ENCODE measurements at places on chromosomes 12 and 14.

DNA sequence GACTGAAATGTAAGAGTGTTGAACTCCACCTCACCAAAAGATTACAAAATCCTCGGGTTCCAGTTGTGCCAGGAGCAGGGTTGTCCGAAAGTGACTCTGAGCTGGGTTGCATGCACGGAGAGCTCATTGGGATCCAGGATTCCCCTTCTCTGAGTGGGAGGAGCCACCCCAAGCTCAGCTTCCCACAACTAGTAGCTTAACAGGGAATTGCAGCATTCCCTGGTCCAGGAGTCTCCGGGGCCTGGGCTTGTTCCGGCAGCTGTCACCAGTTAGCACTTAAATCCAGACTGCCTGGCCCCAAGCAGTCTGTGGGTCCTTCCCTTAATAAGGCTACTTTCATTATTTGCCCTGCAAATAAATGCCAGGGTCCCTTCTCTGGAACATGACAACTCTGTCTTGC is 50.1 kb downstream of the CD9 start:
- H3K36me3 ChIP-seq: no peaks in the 10 kb centered on the region
- H3K4me3 ChIP-seq: no peak overlapping the region
- peaks cover 12% of the 10 kb centered on the region for H3K27me3 ChIP-seq
- H3K27ac ChIP-seq: no peak overlapping the region

- peaks cover 6% of the 10 kb centered on the region for H3K4me1 ChIP-seq
- H3K27me3 ChIP-seq: no peaks in the 10 kb centered on the region
These were observed 30.8 kb upstream of the COL2A1 start for GRCh38 chr12:48034835-48035805.

DNA sequence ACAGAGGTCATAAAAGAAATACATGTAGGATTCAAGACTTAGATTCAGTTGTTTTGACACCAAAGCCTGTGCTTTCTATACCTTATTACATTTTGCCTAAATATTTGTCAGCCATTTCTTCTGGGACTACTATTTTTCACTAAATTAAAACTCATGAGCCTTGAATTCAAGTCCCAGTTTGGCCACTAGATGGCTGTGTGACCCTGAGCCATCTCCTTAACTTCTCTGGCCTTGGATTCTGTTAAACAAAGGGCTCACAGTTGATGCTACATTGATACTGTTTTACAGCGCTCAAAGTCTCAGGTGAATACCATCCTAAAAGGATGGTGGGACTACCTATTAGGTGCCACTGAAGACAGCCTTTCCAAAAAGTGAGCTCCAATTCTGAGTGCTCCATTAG is 39.6 kb upstream of the CCDC198 start:
- no peaks in the 10 kb centered on the region for H3K36me3 ChIP-seq
- DNase-seq: no peak
- peaks cover 7% of the 10 kb centered on the region for H3K27me3 ChIP-seq

- peak overlapping the region; percentile 97 for H3K27ac ChIP-seq
- no peaks in the 10 kb centered on the region for H3K27me3 ChIP-seq
- peaks cover 69% of the 10 kb centered on the region for H3K36me3 ChIP-seq
- H3K4me3 ChIP-seq: peak overlapping the region; percentile 61
These were observed 156.5 kb downstream of the PRKCH start for GRCh38 chr14:61477712-61478462.

GRCh38 chr12:11578461-11578993 is 70.9 kb upstream of the ETV6 start:
- H3K27ac ChIP-seq: peak overlapping the region; percentile 87
- peaks cover 2% of the 10 kb centered on the region for H3K27me3 ChIP-seq
- H3K36me3 ChIP-seq: no peaks in the 10 kb centered on the region
- no peak for DNase-seq
- H3K4me3 ChIP-seq: no peak overlapping the region
- peaks cover 19% of the 10 kb centered on the region for H3K4me1 ChIP-seq

- no peak overlapping the region for H3K4me3 ChIP-seq
- H3K36me3 ChIP-seq: no peaks in the 10 kb centered on the region
- no peaks in the 10 kb centered on the region for H3K4me1 ChIP-seq
- DNase-seq: no peak
- H3K27ac ChIP-seq: no peak overlapping the region
- H3K27me3 ChIP-seq: peaks cover 11% of the 10 kb centered on the region
These were observed 173.6 kb downstream of the SEC23A start for GRCh38 chr14:38929416-38929815.

DNA sequence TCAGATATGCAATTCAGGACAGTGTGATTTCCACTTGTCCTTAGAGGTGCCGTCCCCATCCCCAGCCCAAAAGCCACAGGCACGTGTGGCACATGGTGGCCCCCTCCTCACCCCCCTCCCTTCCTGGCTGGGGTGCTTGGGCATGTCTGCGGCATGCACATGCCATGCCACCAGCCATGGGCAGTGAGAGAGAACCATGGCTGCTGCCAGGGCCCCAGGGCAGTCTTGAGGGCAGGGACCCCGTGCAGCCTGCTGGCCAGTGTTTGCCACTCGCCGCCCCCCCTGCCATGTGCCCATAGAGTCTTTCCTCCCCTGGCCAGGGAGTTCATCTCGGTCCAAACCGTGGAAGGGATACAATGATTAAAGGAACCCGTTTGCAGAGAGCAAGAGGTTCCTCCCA is 41.5 kb downstream of the TNFAIP2 start:
- H3K36me3 ChIP-seq: no peaks in the 10 kb centered on the region
- H3K4me1 ChIP-seq: peaks cover 5% of the 10 kb centered on the region
- DNase-seq: no peak
- no peak overlapping the region for H3K27ac ChIP-seq

GRCh38 chr12:116773276-116773731 is 35.2 kb downstream of the RNFT2 start:
- H3K36me3 ChIP-seq: peaks cover 8% of the 10 kb centered on the region
- no peaks in the 10 kb centered on the region for H3K27me3 ChIP-seq
- H3K4me3 ChIP-seq: no peak overlapping the region
- H3K27ac ChIP-seq: no peak overlapping the region
- peaks cover 6% of the 10 kb centered on the region for H3K4me1 ChIP-seq

GRCh38 chr12:30748147-30748546 is 6.6 kb downstream of the CAPRIN2 start:
- peaks cover 30% of the 10 kb centered on the region for H3K4me1 ChIP-seq
- no peak overlapping the region for H3K27ac ChIP-seq
- DNase-seq: no peak

GRCh38 chr12:106582641-106583230 is at the start of gene RFX4:
Gene RFX4, plus strand, starts transcription at chr12:106583004. Its CDS starts 317 bp downstream, at chr12:106583321.
- peak within 1 kb of the TSS; percentile 60 for H3K4me3 ChIP-seq
- H3K27me3 ChIP-seq: peaks cover 93% of the 10 kb centered on the region
- H3K36me3 ChIP-seq: no peaks in the 10 kb centered on the region
- peaks cover 44% of the 10 kb centered on the region for H3K4me1 ChIP-seq
- no peak for DNase-seq

GRCh38 chr12:107801150-107801549 is 26.6 kb downstream of the ASCL4 start:
- H3K27me3 ChIP-seq: peaks cover 29% of the 10 kb centered on the region
- DNase-seq: no peak
- no peak overlapping the region for H3K27ac ChIP-seq
- no peaks in the 10 kb centered on the region for H3K36me3 ChIP-seq

GRCh38 chr12:26340649-26341048 is 145.3 kb downstream of the SSPN start:
- no peak for DNase-seq
- peaks cover 9% of the 10 kb centered on the region for H3K4me1 ChIP-seq
- H3K36me3 ChIP-seq: peaks cover 60% of the 10 kb centered on the region
- H3K4me3 ChIP-seq: no peak overlapping the region
- H3K27me3 ChIP-seq: no peaks in the 10 kb centered on the region
- H3K27ac ChIP-seq: no peak overlapping the region

GRCh38 chr12:114975640-114976310 is 291.8 kb upstream of the TBX3 start:
- DNase-seq: no peak
- H3K27ac ChIP-seq: no peak overlapping the region
- no peaks in the 10 kb centered on the region for H3K4me1 ChIP-seq
- no peak overlapping the region for H3K4me3 ChIP-seq
- H3K36me3 ChIP-seq: no peaks in the 10 kb centered on the region

DNA sequence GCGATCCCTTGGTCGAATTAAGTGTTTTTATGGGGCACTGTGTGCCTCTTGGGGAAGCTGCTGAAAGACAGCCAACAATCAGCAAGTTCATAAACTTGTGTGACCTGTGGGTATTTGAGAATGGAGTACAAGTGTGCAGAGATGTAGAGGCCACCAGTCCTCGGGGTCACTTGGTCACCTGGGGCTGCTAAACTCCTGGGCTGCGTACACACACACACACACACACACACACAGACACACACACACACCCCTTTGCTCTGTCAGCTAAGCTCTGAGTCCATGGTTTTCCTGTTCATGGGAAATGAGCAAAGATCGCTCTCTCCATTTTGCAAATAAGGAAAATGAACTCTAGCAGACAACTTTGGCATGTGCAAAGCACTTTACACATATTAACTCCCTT is 24.5 kb downstream of the DYRK4 start:
- no peak for DNase-seq
- H3K27me3 ChIP-seq: no peaks in the 10 kb centered on the region
- H3K36me3 ChIP-seq: no peaks in the 10 kb centered on the region
- no peaks in the 10 kb centered on the region for H3K4me1 ChIP-seq

- no peaks in the 10 kb centered on the region for H3K27me3 ChIP-seq
- H3K36me3 ChIP-seq: peaks cover 83% of the 10 kb centered on the region
- no peak for DNase-seq
- H3K27ac ChIP-seq: peak overlapping the region; percentile 70
- H3K4me1 ChIP-seq: peaks cover 88% of the 10 kb centered on the region
- no peak overlapping the region for H3K4me3 ChIP-seq
These were observed 20.5 kb downstream of the RAP1B start for GRCh38 chr12:68631227-68631626.

DNA sequence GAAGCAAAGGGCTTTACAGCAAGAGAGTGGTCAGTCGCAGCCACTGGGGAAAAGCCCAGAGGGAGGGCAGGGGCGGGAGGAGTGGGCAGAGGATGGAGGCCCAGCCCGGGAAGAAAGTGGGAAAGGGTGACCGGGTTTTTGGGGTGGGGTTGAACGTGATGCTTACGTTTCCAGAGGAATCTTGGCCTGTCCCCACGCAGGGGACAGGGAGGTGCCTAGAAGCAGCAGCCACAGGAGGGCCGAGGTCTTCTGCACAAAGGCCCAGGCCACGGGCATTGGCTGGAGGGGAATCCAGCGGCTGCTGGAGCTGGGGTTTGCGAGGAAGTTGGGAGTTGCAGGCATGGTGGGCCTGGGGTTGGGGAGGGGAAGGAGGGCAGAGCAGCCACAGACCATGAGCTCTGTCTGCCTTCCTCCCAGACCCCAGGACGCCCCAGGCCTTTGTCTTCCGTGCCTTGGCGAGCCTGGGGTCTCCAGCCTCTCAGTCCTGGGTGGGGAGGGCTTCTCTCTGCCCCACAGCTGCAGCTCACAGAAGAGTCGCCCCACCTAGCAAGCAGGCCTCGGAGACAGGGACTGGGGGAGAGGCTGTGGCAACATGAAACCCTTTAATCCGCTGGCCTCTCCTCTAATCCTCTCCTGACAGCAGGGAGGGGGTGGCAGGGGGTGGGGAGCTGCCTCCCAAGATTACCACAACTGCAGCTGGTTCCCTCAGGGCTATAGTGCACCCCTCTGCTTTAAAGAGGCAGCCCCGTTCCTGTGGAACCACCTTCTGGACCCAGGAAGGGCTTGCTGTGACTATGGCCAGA is at the start of gene CACNA2D4:
CACNA2D4 (minus strand) TSS at position 572 of the 803 bp plus-strand sequence; CDS start at position 393, 179 bp downstream.
- no peaks in the 10 kb centered on the region for H3K36me3 ChIP-seq
- peak; percentile 18 for DNase-seq
- no peak within 1 kb of the TSS for H3K4me3 ChIP-seq
- peaks cover 9% of the 10 kb centered on the region for H3K27me3 ChIP-seq
- H3K4me1 ChIP-seq: peaks cover 18% of the 10 kb centered on the region

GRCh38 chr14:69037790-69038454 is 58.8 kb upstream of the ACTN1 start:
- no peak overlapping the region for H3K4me3 ChIP-seq
- no peak overlapping the region for H3K27ac ChIP-seq
- no peak for DNase-seq
- H3K4me1 ChIP-seq: peaks cover 5% of the 10 kb centered on the region
- no peaks in the 10 kb centered on the region for H3K36me3 ChIP-seq

DNA sequence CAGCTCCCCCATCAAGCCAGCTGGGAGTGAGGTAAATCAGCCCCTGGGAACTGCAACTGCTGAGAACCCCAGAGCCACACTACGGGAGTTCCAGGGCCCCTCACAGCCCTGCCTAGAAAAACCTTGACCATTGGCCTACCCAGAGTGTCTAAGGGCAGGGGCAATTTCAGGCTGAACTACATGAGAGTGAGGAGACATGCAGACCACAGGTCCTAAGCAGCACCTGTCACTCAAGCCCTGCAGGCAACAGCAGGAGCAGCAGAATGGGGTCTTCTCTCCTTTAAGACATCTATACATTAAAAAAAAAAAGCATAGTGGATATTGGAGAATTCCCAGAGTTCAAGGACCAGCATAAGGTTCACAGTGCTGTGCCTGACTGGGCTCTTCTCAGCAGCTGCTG is 4.9 kb downstream of the NCKAP5L start:
- no peaks in the 10 kb centered on the region for H3K27me3 ChIP-seq
- H3K4me3 ChIP-seq: no peak overlapping the region
- peaks cover 3% of the 10 kb centered on the region for H3K36me3 ChIP-seq

GRCh38 chr14:63899953-63900352 is 47.1 kb downstream of the SYNE2 start:
- peaks cover 45% of the 10 kb centered on the region for H3K4me1 ChIP-seq
- peaks cover 6% of the 10 kb centered on the region for H3K36me3 ChIP-seq
- DNase-seq: no peak
- H3K27me3 ChIP-seq: no peaks in the 10 kb centered on the region
- no peak overlapping the region for H3K4me3 ChIP-seq
